GM23248 (cell line): ENCODE measurements at places on chromosomes 1 and 21. TPM values are rescaled to one million over a fixed set of nuclear protein-coding genes. Genes with fewer than 3 reads are reported as not detected.

C1orf94 gene
- not detected in 2 replicates for total RNA-seq

PPIAL4G gene
- not detected in 2 replicates for total RNA-seq

DMRTB1 gene
- total RNA-seq, result not detected in 2 replicates

C1orf210 gene
- total RNA-seq, result not detected in 2 replicates

PDZK1IP1 gene
- total RNA-seq, result not detected in 2 replicates

KRTAP25-1 gene
- total RNA-seq, result not detected in 2 replicates

LINGO4 gene
- not detected in 2 replicates for total RNA-seq

KCNE1 gene
- total RNA-seq, result 0.43 TPM in 1 of 2 replicates, not detected in the other

TRAPPC10 gene
- total RNA-seq, result 21.0 and 23.1 TPM in 2 replicates
